ENCODE measurements at places on chromosomes 2 and 18.
A peak's percentile ranks its signal among the peaks of the same experiment; 100 is the strongest.

GRCh38 chr2:57569396-57569795 is 477.2 kb upstream of the VRK2 start:
- DNase-seq, result no peak

GRCh38 chr18:50143294-50143693 is 51.7 kb downstream of the MYO5B start:
- DNase-seq, result no peak

DNA sequence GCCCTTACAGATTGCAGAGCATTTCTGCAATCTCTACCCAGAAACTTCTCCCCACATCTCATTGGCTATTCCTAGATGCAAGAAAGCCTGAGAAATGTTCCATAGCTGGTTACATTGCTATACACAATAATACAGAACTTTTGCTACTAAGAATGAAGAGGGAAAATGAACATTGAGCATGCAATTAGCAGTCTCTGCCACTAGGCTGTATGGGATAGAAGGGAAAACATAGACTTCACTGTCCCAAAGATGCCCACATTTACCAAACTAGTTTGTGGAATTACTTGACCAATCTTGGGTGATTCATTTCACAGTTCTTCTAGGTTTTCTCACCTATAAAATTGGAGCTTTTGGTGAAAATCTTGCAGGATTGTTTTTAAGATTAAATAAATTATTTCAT is 265.7 kb upstream of the NT5C1B start:
- peak; percentile 8 for DNase-seq

DNA sequence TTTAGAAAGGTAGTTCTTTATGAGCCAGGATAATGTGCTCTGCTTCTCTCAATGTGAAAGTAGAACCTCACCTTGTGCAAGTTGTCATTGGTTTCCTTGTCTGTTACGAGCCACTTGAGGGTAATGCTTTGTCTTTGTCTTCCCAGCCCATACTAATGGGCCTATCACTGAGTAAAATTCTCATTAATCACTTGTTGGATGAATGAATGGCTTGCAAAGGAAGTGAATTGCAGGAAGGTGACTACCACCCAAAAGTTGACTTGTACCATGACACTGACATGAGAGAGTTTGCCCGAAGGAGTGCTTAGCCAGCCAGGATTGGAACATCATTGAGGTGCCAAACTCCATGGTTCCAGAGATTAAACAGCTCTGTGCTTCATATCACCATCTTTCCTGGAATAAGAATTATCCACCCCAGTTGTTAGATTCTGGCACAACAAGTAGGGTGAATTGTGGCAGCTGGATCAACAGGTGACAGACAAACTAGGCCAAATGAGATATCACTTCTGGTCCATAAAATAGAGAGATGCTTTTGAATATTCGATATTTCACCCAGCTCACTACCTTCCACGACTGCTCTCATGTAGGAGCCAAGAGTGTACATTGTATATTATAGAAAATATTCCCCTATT is 20.5 kb upstream of the CD28 start:
- DNase-seq, result no peak

- no peak for DNase-seq
These were observed 25.4 kb downstream of the USP14 start for GRCh38 chr18:183769-184168.

DNA sequence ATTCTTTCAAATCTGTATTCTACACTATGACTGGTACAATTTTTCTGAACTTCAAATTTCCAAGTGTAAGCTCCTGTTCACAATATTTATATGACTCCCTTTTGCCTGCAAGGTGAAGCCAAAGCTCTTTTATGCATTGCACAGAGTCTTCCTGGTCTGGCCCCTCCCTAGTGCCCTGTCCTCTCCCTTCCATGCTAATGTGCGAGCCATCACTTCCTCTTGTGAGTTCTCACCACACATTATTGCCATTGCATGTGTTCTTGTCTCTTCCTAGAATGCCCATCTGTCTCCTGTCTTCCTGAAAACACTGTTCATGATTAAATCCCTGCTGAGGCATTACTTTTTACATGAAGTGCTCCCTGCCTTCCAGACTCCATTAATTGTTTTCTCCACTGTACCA is 169.9 kb downstream of the MC4R start:
- DNase-seq, result no peak

GRCh38 chr18:27363872-27364271 is 178.8 kb upstream of the CHST9 start:
- DNase-seq, result peak; percentile 12

DNA sequence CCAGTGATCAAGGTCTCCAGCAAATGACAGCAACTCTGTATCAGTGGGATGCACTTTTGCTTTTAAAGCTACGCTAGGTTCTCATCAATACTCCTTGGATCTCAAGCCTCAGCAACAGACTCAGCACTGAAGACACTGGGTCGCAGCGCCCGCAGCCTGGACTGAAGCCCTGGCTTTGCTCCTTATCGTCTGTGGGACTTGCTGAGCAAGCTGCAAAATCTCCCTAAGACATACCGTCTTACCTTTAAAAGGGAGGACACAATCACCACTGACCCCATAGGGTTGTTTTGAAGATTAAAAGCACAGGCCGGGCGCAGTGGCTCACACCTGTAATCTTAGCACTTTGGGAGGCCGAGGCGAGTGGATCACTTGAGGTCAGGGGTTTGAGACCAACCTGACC is 8.1 kb downstream of the CYB5A start:
- DNase-seq, result no peak

DNA sequence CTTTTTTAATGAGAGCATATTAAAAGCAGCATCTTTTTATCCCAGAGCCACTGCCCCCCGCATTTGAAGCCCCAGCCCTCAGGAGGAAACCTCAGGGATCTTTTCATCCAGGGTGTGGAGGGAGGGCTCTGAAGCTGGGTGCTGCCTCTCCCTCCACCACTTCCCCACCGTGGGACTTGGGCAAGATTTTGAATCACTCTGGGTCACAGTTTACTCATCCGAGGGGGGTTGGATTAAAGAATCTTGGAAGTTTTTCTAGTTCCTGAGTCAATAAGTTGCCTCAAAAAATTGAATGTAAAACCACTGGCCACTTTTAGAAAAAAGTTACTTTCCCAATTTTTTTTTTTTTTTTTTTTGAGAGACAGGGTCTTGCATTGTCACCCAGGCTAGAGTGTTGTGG is 62.0 kb upstream of the ANKRD44 start:
- no peak for DNase-seq

GRCh38 chr2:74583504-74583903 is 29.0 kb downstream of the DOK1 start:
- DNase-seq, result peak; percentile 69

DNA sequence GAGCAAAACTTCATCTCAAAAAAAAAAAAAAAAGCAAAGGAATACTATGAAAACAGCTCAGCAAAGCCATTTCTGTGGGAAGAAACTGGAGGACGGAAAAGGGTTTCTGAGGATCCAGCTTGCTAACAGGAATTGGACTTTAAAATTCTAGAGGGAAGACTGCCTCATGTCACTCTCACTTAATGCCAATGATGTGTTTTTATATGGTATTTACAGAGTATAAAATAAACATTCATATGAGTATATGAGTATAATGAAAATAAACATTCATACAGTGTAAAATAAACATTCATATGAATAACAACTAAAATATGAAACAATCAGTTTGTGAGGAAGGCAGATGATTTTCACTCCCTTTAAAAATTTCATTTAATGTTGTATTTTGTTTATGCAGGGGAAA is 43.9 kb downstream of the CHMP3 start:
- DNase-seq, result no peak

DNA sequence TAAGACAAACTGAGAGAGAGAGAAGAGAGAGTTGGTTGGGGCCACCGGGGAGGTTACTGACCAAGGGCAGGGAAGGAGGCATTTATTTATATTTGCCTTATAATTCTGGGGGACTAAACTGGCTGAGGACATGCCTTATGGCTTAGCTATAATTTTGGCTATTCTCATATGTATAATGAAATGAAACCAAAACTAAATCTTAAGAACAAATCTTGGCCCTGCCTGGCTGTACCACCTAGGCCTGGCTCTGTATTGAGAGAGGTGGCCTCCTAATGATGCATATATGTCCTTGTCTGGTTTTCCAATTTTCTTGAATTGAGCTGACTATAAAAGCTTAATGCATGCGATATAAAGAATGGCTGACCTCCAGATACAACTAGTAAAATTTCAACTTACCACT is 3.5 kb upstream of the PPP1CB start:
- DNase-seq, result no peak

DNA sequence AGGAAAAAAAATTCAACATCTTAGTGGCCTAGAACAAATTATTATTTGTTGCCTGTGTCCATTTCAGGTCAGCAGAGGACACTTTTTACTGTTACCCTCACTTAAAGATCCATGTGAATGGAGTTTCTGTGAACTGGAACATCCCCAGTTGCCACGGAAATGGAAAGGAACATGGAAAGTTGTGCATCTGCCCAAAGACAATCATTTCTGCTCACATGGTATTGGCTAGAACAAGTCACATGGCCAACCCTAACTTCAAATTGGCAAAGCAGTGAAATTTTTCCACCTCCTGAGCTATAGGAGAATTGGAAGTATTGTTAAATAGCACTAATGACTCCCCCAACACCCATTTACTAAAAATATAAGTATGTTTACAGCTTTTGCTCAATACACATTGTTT is 71.2 kb upstream of the CCBE1 start:
- DNase-seq, result no peak

DNA sequence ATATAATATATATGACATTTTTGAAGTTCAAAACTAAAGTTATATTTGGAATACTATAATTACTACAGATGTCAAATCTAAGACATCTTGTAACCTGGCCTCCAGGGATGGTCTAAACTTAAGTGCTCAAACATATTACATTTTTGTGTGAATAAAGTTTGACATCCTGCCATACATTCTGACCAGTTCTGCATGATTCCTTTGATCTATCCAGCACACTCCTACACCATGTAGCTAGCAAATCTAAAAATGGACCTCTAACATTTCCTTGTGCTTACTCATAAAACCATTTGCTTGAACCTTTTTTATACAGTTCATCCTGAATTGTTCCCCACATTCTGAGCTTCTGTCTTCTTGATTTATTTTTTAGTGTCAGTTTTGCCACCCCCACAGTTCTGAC is 294.3 kb upstream of the ZNF804A start:
- DNase-seq, result peak; percentile 79

GRCh38 chr2:145036421-145037011 is 516.6 kb upstream of the ZEB2 start:
- no peak for DNase-seq

DNA sequence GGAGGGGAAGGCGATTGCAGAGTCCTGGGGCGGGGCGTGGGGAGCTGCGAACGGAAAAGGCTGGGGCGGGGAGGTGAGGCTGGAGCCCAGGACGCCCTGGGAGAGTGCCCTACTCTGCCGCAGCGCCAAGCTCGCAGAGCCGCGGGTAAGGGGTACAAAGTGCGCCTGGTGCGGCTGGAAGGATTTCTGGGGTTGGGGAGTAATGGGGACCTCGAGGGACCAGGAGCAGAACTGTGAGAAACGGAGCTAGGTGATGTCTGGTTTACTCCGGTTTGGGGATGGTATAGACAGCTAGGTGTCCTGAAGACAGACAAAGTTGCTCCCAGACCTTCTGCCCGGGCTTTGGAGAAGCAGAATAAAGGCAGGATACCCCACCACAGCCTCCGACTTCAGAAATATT is 718 bp upstream of the NXPH2 start:
- DNase-seq, result no peak

GRCh38 chr2:1866402-1867111 is 122.2 kb upstream of the PXDN start:
- DNase-seq, result no peak

DNA sequence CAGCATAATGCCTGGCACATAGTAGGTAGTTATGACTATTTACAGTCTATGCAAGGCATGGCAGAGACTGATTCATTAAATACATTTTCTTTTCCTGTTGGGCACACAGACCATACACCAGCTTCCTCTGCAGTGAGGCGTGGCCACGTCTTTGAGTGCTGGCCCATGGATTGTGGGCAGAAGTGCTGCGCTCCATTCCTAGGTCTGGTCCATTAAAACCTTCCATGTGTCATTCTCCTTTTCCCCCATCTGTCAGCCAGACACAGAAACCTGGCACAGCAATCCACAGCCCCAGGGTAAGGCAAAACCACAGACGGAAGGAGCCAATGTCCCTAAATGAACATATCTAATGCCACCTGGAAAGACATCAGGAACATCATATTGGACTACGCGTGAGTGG is 141.9 kb downstream of the TTC32 start:
- no peak for DNase-seq

GRCh38 chr2:32064021-32064601 is 755 bp downstream of the SPAST start:
- no peak for DNase-seq

- DNase-seq, result peak; percentile 62
These were observed 36.8 kb downstream of the DRC1 start for GRCh38 chr2:26438526-26438925.

- DNase-seq, result no peak
These were observed 77.0 kb upstream of the ATL2 start for GRCh38 chr2:38454081-38454480.

- DNase-seq, result peak; percentile 81
These were observed 18.5 kb upstream of the LRATD1 start for GRCh38 chr2:14614017-14614416.
